ENCODE measurements at places on chromosomes 12 and 14.

GRCh38 chr14:68239988-68240771 lies 420.6 kb downstream of the RAD51B start:
- DNase-seq: no peak

- no peak for DNase-seq
These were observed 29.9 kb upstream of the SLC38A2 start for GRCh38 chr12:46402451-46402850.

- DNase-seq: no peak
These were observed 158.8 kb downstream of the PHLDA1 start for GRCh38 chr12:75872762-75873161.

GRCh38 chr12:56375598-56376434 lies 13.2 kb upstream of the APOF start:
- DNase-seq: no peak

- no peak for DNase-seq
These were observed at the start of gene SERPINA5 for GRCh38 chr14:94581127-94581999. SERPINA5 (plus strand) TSS chr14:94581426; CDS start chr14:94587363, 5,937 bp downstream.

- no peak for DNase-seq
These were observed 55.8 kb upstream of the CCDC175 start for GRCh38 chr14:59632381-59632780.

- DNase-seq: no peak
These were observed 9.0 kb downstream of the LPAR5 start for GRCh38 chr12:6626654-6627283.

DNA sequence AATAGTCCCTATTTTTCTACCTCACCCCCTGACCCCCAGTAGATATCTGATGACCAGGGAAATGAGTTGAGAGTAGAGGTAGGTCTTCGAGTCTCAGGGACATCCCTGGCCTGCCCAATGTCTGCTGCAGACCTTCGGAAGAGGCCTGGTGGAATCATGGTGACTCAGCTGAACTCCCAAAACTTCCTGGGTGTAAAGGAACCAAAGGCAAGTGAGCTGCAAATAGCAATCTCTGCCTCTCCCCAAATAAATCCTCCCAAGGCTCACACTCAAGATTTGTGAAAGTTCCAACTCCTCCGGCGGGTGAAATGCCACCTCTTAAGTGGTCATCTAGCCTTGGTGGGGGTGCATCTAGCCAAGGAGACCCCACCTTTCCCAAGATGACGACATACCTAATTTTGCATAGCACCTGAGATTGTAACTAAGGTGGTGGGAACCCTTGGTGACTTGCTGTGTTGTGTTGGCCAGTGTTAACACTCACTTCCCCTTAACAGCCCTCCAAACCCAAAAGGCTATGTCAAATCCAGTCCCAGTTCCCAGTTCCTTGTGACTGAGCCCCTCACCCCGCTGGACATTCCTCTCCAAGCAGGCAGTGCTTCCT lies 6.3 kb downstream of the ZFP36L1 start:
- no peak for DNase-seq

DNA sequence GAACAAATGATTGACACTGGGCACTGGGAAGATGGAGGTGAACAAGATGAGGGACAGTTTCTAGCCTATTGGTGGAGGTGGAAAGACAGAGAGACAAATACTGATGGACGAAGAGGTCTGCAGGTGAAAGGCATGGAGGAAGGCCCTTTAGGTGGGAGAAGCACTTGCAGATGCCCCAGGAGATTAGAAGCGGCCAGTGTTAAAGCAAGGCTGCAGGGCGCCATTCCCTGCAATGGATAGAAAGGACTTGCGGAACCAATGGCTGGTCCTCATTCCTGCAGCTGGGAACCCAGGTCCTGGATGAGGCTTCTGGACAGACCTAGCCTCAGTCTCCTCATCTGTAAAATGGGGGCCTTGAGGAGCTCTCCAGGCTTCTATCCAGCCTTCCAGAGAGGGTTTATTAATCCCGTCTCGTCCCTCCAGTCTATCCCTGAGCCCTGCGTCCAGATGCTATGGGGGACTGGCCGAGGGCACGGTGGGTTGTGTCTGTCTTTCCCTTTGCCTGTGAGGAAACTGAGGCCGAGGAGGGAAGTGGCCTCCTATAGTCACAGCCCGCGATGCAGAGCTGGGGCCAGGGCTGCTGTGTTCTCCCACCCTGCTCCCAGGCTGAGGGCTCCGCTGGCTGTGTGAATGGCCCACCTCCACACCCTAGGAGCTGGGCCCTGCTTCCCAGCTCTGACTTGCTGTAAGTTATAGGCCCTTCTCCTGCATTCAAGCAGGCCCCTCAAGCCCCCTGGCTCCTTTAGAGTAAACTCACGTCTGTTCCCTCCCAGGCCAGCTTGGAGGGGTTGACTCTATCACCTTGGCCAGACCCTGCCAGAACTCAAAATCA lies 33.0 kb downstream of the CYP46A1 start:
- no peak for DNase-seq

- DNase-seq: no peak
These were observed 64.9 kb downstream of the STXBP6 start for GRCh38 chr14:24984846-24985589.

DNA sequence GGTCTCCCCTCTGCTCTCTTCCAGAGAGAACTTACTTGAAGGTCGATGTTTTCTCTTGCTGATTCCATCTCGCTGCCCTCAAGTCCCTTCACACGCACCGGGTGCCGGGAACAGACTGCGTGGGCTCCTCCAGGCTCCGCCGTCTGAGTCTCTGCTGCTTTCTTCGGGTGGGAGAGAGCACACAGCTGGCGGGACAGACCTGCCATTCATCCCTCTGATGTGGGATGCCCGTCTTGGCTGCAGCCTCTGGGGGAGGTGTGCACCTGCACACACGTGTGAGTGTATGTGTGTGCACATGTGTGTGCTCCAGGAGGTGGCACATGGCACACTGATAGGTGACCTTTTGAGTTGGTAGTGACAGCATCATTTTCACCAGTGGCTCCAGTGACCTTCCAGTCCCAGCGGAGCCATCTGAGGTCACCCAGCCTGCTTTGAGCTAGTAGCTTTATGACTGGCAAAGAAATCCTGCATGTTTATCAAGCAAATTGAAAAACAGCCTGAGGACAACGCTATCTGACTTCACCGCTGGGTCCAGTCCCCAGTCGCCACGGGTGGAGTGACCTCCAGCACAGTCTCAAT lies at the start of gene NINJ2:
Gene NINJ2, minus strand, starts transcription at position 153 of the 579 bp plus-strand sequence. Its CDS starts 85 bp downstream, at position 68.
- DNase-seq: no peak

DNA sequence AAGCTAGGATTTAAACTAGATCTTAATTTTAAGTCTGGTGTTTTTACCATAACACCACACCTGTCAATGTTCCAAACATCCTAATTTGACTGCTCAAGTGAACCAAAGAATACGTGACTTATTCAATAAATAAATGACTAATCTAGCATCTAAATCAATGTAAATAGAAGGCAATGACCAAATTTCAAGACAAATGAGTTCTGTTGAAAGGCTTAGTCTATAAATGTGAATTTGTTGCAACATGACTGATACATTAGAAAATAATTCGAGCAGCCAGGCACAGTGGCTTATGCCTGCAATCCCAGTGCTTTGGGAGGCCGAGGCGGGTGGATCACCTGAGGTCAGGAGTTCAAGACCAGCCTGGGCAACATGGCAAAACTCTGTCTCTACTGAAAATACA lies 15.1 kb downstream of the ZFC3H1 start:
- no peak for DNase-seq

DNA sequence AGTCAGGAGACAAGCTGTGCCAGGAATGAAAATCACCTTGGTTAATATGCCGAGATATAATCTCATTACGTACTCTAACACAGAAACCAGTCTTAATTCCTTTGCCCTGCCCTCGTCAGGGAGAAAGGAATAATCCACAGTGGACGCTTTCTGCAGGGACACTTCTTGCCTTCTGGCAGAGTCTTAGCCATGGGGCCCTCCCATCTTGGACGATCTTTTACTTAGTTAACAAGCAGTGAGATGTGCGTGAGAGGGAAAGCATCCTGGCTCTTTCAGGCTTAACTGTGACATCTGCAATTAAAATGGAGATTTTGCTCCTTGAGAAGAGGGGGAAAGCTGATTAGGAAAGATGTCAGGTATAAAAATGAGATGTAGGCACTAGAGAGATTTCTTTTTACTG lies 246.4 kb downstream of the TMEM132C start:
- no peak for DNase-seq

GRCh38 chr12:65941388-65941787 lies 117.1 kb downstream of the HMGA2 start:
- no peak for DNase-seq

GRCh38 chr12:51848841-51849735 lies 570 bp upstream of the FIGNL2 start:
- peak; percentile 77 for DNase-seq

DNA sequence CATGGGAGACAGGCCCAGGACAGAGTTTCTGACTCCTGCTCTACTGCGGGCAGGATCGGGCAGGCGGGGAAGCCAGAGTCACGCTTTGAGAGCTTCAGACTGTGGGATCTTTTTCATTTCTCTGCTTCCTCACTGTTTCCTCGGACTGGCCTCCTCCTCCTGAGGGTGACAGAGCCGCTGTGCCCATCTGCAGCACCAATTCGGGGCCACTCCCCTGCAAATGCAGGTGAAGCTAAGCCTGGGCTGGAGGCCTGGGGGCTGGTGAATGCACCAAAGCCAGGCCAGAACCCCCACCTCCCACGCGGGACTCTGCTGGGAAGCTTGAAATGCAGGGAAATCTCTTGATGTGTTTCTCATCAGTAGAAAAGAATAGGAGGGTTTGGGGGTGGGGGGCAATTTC lies 77.5 kb downstream of the FOXN3 start:
- no peak for DNase-seq

GRCh38 chr12:5085896-5086295 lies 42.2 kb downstream of the KCNA5 start:
- DNase-seq: no peak

DNA sequence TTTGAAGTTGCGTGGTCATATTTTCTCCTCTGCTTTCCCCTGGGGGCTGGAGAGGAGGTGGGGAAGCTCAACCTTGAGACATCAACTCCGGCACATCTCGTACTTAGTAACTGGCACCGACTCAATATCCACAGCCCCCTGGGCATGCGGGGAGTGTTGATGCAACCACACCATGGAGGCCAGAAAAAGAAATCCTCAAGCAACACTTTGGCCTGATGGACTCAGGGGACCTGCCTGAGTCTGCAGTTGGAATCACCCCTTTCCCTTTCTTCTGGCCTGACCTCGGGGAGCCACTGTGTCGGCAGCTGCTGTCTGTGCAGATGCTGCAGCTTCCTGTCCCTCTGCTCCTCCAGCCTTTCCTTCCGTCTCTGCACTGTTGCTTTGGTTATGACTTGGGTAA lies 11.4 kb upstream of the AACS start:
- no peak for DNase-seq

GRCh38 chr14:89690139-89690538 lies 264.4 kb downstream of the EFCAB11 start:
- DNase-seq: no peak

DNA sequence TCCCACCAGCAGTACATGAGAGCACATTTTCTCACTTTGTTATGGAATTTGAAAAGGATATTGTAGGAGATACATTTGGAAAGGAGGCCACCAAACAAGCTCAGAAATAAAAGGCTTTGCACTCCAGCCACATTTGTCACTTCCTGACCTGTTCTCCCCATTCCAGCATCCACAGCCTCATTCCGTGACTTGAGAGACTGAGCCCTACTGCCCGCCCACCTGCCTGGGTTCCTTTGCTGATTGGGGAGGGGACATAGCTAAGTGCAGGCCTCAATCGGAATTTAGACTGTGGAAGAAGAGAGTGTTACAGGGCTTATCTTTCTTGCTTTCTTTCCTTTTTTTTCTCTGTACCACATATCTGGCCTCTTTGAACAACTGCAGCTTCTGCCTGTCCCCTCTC lies 735.4 kb upstream of the TMEM132C start:
- DNase-seq: no peak

- DNase-seq: no peak
These were observed 18.0 kb upstream of the DYRK2 start for GRCh38 chr12:67630373-67631088.

- DNase-seq: no peak
These were observed 77.2 kb upstream of the DCD start for GRCh38 chr12:54725233-54725843.

GRCh38 chr14:62103464-62103863 lies 341.2 kb downstream of the SNAPC1 start:
- peak; percentile 64 for DNase-seq

DNA sequence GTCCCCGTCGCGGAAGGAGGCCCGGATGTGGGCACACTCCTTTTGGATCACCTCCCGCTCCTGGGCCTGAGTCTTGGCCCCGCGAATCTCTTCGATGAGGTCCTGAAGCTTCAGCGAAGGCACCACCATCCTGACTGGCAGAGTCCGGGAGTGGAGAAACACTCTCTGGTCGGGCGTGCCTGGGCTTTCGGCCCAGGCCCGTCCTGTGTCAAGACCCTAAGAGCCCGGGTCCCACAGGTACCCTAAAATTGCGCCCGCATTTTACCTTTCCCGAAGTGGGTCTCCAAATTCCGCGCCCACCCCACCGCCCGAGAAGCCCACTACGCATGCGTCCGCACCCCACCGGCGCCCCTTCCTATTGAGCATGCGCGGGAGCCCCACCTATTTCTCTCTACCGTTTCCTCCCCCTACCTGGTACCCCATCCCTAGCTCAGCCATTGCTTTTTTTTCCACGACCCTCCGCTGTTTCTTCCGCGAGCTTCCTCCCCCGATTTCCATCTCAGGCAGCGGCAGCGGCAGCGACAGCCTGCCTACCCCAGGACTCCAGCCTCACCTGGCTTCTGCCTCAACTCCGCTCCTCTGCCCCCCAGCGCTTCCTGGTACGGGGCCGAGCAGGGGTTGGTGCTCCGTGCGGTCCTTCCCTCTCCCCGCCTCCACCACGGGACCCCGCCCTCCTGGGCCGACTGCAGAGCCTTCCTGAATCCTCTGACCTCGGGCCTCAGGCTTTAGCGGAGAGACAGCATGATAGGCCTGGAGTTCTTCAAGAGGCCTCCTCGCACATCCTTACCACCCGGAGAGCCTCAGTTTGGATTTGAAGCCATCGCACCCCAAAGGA lies at the start of gene AP1G2:
Gene AP1G2, minus strand, starts transcription at position 606 of the 835 bp plus-strand sequence. Its CDS starts 477 bp downstream, at position 129.
- peak; percentile 55 for DNase-seq

DNA sequence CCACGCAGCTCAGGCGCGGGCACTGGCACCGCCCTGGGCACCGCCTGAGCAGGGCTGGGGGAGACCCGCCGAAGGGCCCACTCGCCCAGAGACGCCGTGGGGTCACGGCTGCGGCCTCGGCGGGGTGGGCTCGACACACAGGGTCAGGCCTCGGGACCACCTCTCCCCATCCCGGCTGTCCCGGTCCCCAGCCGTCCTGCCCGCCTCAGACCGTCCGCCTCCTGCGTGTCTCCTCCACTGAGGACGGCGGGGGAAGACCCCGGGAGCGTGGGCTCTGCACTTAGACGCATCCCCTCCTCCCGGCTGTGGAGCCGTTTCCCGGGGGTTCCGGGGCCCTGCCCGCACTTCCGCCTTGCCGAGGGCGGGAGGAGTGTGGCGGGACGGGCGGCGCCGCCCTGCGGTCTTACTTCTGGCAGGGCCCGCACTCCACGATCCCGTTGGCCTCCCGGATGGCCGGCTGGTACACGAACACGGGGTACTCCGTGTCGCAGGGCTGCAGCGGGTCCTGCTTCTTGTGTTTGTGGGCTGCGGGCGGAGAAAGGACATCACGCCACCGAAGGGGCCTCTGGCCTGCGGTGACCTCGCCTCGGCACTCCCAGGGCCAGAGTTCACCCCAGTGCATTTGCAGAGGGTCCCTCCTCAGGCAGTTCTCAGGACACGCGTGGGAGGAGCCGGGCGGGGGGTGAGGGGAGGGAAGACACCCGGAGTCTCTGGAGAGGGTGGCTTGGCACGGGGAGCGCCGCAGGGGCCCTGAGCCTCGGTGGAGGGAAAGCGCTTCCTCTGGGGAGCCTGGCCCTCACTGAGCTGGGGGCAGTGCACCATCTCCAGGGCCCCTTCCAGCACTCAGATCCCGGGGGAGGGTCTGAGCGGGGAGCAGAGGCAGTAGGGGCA lies 23.1 kb upstream of the LRTM2 start:
- DNase-seq: no peak
